Activated CD8-positive, alpha-beta memory T cell treated with anti-CD3 and anti-CD28 coated beads, Interleukin-2, amount 50 U/mL, for 4 hours (primary cell): ENCODE measurements at places on chromosomes 5 and 9.
A peak's percentile ranks its signal among the peaks of the same experiment; 100 is the strongest.

- no peak for DNase-seq
Measured at GRCh38 chr5:5826911-5827310, 404.4 kb downstream of the ICE1 start.

DNA sequence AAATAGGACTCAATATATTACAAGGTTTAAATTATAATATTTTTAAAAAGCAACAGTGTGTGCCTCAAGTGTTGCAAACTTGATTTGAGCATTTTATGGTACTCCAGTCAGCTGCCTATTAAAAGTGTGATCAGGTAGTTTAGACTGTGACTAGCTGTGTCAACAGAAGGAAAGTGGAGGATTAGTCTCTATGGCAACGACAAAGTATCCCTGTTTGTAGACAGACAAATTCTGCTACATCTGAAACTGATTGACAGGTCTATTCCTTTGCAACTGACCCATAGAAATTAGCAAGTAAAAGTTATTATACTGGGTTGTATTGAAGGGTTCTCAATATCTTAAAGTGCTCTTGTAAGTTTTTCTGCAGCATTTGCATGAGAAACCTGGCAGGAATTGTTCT lies 249.8 kb upstream of the ARRDC3 start:
- no peak for DNase-seq

DNA sequence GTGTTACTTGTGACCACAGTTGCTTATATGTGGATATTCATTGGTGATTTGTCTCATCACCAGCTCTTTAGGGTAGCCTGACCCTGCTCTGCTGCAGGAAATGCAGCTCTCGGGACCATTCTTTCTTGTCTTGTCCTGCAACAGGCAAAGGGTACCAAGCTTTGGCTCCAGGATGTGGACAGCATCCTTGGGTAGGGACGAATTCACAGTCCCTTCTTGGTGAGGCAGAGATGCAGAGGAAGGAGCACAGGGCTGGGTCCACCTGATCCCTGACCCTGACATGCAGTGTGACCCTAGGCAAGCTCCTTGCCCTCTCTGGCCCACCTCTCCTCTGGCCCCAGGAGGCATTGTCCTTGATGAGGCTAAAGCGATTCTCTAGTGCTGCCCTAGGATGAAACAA lies 37.0 kb upstream of the SYNPO start:
- DNase-seq, result no peak

DNA sequence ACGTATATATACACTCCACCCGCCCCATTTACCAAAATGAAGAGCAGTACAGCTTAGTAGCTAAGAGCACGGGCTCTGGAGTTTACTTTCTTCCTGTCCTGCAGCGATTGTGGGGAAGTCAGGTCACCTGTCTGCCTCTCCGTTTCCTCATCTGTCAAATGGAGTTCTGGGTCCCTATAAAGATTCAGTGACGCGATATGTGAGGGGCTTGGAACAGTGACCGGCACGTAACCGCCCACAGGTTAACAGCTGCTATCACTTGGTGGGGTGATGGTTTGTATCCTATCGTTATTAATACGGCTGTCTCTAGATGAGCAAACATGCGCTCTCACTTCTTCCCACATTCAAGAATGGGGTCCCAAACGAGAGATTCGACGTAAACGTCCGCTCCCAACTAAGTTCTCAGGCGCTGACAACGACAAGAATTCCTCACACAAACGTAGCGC lies 426 bp downstream of the FAM114A2 start:
- peak; percentile 25 for DNase-seq

DNA sequence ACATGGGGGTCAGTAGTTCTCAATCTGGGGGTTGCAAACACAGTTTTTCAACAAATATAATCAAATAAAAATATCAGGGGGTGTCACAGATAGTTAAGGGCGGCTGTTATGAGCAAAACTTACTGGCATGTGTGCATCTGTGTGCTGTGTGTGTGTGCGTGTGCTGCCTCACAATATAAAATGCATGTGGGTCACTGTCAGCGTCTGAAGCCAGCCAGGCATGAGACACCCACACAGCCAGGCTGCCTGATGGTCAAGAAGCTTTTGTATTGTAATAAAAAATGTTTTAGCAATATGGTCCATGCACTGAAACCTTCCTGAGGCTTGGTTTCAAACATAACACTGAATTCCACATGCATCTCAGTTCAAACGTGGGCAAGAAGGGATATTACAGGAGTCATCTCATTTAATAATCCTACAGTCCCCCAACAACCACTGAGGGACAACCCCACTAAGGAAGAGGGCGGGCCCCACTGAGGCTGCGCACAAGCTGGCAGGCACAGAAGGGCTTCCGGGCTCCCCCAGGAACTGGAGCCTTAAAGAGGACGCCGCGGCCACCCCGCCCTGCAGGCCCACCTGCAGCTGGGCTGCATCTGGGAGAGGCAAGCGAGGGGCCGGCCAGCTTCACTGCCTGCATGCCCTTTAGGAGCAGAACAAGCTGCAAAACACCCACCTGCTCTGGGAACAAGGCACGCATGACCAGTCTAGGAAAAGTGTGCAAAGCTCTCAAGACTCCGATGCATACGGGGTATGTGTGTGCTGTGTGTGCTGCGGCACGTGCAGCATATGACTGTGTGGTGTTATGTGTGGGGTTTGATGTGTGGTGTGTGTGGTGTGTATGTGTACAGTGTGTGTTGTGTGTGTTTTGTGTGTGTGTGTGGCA lies 14.1 kb downstream of the SEMA4D start:
- DNase-seq, result peak; percentile 71

DNA sequence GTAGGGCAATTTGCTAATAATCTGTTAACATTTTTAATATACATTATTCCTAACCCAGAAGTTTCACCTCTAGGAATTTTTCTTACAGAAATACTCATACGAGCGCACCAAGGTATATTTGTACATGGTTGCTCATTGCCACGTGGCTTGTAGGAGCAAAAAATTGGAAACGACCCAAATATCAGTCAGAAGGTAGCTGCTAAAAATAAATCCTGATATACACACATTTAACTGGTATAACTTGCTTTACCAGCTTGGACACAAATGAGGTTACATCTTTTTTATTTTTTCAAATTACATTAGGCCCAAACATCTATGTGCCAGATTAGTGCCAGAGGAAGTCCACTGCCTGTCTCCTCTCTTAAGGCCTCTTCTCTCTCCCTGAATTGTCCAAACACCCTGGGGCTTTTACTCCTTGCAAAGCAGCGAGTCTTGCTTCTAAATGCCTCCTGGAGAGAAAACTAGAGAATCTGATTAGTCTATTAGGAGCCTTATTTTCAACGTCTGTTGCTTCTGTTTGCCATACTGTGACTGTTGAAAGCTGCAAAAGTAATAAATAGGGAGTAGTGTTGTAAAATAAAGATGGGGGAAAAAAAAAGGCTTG lies 92.0 kb upstream of the SSBP2 start:
- no peak for DNase-seq

GRCh38 chr9:78213712-78214111 lies 22.2 kb upstream of the CEP78 start:
- no peak for DNase-seq

DNA sequence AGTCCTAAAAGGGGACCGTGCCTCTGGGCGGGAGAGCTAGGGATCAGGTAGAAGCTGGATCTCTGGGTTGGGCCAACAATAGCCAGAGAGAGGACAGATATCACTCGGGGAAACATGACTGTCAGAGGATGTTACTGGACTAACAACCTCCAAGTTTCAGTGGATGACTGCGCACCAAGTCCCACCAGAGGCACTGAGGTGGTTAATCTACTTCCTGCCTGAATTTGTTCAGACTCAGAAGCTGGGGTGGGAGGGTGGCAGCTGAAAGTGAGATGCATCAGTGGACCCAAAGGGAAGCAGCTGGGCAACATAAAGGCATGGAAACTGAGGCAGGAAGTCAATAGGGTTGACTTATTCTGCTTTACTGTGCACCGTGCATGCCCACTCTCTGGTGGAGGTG lies 130.1 kb upstream of the SLC44A1 start:
- no peak for DNase-seq
